ENCODE measurements at places on chromosomes 12 and 14.

DNA sequence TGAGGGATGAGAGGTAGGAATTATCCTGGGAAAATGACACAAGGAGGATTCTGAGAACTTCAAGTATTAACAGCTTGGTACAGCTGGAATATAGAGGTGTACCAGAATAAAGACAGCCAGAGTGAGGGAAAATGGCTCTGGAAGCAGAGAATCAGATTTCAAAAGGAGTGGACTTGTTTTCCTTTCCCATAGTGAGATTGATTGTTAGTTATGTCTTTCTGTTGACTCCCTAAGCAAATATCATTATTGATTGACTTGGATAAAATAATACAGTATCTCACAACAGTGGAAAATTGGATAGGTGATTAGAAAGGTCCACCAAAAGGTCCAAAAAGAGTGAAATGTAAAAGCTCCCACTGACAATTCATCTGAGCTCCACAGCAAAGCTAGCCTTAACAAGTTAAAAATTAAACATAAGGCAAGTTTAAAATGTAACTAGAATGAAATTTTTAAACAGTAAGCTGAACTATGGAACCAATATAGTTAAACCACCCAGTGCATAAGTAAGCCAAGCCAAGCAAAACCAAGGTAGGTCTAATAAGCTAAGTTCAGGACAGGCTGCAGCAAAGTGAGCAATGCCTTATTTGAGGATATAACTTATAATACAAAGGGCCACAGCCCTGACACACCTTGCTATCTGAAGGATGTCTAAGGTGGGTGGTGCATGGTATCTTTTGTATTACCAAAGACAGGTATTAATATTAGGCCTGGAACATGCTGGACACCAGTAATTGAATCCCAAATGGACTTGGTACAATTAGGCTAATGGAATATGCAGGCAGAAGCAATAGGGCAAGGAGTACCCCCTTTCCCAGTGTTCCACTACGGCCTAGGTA, 21.8 kb downstream of the ENTPD5 start:
- DNase-seq: no peak

- DNase-seq: no peak
These were observed 111.2 kb downstream of the CHST11 start for GRCh38 chr12:104567832-104568486.

DNA sequence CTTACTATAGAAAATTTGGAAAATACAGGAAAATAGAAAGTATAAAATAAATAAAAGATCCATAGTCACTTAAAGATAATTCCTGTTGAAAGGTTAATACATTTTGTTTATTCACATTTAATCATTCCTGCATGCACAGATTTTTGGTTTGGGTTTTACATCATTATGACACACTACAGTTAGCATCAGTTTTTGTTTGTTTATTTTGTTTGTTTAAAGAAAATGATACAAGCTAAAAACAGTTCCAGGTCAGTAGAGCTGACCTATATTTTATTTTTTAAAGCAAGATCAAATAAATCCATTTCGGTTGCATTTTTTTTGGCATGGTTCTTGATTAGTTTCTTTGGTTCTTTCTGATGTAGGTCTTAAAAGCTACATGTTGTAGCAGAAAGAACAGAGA, 68.8 kb upstream of the CCDC91 start:
- DNase-seq: no peak

- DNase-seq: no peak
These were observed 265.7 kb downstream of the BCL11B start for GRCh38 chr14:99006276-99006675.

DNA sequence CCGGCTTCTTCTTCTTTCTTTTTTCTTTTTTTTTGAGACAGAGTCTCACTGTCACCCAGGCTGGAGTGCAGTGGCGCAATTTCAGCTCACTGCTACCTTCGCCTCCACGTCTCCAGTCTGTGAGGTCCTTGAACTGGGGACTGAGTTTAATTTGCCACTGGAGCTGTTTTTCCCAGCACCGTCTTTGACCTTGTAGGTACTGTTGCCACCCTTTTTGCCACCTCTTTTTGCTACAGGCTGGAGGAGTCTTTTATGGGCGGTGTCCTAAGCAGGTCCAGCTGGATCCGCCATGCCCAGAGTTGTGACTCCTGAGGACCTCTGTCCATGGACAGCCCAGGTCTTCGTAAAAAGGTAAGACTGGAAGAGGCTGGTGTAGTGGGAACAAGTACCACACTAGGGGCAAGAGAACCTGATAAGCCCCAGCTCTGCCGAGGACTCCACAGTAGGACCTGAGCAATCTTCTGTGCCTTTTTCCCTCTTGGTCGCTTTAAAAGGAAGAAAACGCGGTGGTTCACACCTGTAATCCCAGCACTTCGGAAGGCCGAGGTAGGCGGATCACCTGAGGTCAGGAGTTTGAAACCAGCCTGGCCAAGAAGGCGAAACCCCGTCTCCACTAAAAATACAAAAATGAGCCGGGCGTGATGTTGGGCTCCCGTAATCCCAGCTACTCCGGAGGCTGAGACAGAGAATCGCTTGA, 946 bp downstream of the RNU4-2 start:
- peak; percentile 63 for DNase-seq

DNA sequence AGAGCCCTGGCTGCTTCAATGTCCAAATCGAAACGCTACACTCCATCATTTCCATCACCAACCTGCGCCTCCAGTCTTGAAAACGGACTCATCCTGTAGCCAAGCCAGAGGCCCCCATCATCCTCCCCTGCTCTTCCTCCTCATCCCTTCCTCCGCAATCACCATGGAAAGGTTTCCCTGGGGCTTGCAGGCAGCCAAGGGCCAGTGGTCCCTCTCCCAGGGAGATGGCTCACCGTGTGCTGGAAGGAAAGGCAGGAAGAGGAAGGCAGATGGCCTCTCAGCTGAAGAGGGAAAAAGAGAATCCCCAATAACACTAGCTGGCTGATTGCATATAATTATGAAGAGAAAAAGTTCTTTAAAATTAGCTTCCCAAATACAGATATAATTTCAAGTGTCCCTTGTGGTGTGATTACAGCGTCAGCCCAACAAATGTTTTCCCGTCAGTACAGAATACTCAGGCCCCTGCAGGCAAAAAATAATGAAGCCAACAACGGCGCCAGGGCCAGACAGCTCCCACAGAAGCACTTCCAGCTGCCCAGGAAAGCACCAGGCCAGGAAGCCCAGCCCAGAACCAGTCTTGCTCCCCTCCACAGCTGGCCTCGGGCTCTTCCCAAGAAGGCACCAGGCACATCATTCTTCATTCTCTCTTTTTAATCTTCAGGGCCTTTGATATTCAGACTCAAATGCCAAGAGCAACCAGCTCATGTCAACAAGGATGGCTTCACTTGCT, 24.7 kb downstream of the ITPK1 start:
- no peak for DNase-seq

DNA sequence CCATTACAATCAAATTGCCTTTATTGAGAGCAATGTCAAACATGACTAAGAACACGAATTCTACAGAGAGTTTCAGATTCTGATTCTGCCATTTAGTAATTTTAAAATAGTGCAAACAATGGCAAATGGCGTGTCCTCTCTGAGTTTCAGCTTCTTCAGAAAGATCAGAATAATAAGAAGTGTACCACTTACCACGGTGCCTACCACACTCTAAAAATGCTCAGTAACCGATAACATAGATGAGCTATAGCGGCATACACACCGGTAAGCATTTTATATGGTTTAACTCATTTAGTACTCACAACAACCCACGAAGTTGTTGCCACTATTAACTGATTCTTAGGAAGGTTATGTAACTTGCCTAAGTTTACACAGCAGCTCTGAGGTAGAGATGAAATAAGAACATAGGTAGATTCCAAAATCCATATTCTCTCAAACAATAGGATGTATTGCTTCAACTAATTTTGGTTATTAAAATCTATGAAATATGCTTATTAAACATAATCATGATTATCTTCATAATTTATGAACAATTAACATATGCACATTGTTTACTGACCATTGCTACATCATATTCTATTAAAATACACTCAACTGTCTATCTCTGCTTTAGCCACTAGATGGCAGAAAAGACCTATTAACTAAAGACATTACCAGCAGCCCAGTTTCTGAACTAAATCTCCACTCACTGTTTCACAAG, 38.3 kb downstream of the SLC6A15 start:
- no peak for DNase-seq

DNA sequence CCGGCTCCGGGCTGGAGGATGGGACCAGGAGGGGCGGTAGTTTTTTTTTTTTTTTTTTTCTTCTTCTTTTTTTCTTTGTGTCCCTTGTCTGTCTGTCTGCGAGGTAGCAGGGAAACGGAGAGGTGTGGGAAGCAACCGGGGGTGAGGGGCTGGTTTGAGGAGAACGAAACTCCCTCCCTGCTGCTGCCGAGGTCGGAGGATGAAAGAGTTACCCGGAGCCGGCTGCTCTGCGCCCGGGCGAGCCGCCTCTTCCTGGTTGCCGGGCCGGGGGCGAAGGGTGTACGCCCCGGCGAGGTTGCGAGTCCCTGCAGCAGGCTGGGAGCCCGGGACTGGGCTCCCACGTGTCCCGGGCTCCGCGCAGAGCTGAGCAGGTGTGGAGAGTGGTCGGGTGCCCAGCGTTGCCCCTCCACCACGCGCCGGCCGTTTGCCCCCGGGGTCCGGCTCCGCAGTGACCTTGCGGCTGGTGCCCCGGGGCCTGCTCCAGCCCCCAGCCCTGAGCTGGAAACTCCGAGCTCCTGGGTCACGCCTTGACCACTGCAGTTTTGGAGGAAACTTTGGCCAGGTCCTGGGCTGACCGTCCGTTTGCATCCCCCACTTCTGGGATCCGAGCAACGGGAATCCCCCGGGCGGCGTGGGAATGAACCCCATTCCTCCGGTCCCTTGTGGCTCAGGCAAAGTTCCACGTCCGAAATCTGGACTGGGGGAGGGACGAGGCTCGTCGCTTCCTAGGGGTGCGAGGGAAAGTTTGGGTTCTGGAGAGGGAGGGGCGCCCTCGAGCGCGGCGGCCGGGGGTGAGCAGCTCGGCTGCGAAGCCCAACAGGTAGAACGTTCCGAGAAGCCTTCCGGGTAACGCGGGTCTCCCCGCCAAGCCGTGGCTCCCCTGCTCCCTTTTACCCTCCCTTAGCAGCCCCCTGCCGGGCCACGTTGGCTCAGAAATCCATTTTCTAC, 1.3 kb downstream of the CHST11 start:
- peak; percentile 67 for DNase-seq

DNA sequence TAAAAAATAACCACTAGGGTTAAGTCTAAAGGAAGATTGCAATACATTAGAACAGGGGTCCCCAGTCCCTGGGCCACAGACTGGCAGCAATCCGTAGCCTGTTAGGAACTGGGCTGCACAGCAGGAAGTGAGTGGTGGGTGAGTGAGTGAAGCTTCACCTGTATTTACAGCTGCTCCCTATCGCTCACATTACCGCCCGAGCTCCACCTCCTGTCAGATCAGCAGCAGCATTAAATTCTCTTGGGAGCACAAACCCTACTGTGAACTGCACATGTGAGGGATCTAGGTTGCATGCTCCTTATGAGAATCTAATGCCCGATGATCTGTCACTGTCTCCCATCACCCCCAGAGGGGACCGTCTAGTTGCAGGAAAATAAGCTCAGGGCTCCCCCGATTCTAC, 15.5 kb downstream of the ADGRD1 start:
- no peak for DNase-seq

DNA sequence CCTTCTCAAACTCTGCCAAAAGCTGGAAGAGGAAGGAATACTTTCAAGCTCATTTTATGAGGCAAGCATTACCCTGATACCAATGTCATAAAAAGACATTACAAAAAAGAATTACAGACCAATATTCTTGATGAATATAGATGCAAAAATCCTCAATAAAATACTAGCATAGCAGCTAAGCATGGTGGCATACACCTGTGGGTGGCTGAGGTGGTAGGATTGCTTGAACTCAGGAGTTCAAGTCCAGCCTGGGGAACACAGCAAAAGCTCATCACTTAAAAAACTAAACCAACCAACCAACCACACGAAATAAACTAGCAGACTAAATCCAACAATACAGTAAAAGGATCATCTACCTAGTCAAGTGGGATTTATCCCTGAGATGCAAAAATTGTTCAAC, 29.6 kb downstream of the A2M start:
- no peak for DNase-seq

All from activated CD4-positive, alpha-beta T cell treated with anti-CD3 and anti-CD28 coated beads for 48 hours (primary cell).